ENCODE measurements at places on chromosomes 2 and 18.

- no peak for DNase-seq
Measured at GRCh38 chr18:43863180-43863579, 585.9 kb upstream of the SYT4 start.

- no peak for DNase-seq
Measured at GRCh38 chr2:240432820-240433801, 2.4 kb upstream of the GPC1 start.

- no peak for DNase-seq
Measured at GRCh38 chr2:188582211-188582610, 290.5 kb downstream of the GULP1 start.

GRCh38 chr2:224405412-224405811 is 3.5 kb upstream of the FAM124B start:
- DNase-seq, result no peak

GRCh38 chr2:204914708-204915107 is 369.4 kb downstream of the PARD3B start:
- DNase-seq, result no peak

DNA sequence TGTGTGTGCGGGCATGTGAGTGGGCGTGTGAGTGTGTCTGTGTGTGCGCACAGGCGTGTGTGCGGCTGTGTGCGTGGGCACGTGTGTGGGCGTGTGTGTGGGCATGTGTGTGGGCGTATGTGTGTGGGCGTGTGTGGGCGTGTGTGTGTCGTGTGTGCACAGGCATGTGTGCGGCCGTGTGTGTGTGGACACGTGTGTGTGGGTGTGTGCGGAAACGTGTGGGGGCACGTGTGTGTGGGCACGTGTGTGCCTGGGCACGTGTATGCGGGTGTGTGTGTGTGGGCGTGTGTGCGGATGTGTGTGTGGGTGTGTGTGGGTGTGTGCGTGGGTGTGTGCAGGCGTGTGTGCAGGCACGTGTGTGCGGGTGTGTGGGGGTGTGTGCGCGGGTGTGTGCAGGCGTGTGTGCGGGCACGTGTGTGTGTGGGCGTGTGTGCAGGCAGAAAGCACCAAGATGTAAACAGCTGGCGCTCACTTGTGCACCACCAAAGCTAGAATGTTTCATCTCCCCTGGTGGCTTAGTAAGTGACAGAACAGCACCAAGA is 31.2 kb upstream of the ALKAL2 start:
- DNase-seq, result no peak

DNA sequence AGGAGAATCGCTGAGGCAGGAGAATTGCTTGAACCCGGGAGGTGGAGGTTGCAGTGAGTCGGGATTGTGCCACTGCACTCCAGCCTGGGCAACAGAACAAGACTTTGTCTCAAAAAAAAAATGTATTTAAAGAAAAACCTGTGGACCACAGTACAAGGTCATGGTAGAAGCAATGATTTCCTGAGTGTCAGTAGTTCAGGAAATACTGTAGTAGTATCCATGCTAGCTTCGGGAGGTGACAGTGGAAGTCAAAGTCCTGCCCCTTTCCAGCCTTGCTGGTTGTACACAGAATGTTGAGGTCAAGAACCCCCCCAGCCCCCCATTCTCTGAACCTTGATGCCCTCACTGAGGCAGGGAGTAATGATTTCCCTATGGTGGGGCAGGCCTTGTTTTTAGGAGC is 56.6 kb downstream of the INPP4A start:
- no peak for DNase-seq

- DNase-seq, result no peak
Measured at GRCh38 chr2:137892739-137893138, 71.5 kb upstream of the HNMT start.

- no peak for DNase-seq
Measured at GRCh38 chr18:44790860-44791259, 110.2 kb downstream of the SETBP1 start.

DNA sequence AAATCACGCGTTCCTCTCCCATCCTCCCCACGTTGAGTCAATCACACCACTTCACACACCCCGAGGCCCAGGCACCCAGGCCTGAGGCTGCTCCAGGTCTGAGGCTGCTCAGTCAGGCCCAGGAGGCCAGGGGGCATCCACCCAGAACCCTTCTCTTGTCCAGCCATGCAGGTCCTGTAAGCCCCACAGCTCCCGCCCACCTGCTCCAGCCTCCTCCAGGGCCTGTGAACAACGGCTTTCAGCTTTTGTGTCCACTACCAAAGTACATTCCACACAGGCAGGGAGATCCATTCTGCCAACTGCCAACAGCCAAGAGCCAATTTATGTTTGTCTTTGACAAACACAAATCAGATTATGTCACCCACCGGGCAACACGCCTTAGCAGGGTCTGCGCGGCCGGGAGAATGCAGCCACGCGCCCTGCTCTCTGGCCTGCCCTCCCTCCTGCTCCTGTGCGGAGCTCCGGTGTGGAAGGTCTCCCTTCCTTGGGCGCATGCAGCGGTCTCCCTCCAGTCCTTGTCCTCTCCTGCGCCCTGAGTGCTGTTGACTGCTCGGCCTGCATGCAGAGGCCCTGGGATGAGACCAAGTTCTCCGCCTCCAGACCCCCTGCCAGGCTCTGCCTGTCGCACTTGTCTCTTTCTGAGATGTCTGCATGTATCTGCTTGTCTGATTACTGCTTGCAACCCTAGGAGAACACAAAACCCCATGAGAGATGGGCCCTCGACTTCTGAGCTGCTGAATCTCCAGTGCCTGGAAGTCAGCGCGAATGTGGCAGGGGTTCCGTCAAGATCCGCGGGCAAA is 146.6 kb downstream of the ZNF516 start:
- no peak for DNase-seq
